ENCODE measurements at places on chromosomes 2 and 18.

DNA sequence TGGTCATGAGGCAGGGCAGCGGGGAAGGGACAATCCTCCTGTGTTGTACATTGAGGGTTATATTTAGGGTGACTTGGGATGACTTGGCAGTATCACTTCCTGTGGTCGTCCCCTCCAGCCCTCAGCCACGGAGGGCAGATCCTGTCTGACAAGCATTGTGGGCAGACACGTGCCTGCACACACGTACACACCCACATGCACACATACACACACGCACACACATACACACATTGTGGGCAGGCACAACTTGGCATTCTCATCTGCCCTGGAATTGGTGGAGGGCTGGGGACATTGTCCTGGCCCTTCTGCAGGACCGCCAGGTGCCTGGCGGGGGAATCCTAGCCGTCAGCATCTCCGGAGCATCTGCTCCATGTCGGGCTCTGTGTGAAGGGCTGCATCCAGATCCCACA is 47.6 kb downstream of the ODC1 start:
- DNase-seq: no peak

- DNase-seq: no peak
Observed at GRCh38 chr2:188515918-188516317, 224.2 kb downstream of the GULP1 start.

DNA sequence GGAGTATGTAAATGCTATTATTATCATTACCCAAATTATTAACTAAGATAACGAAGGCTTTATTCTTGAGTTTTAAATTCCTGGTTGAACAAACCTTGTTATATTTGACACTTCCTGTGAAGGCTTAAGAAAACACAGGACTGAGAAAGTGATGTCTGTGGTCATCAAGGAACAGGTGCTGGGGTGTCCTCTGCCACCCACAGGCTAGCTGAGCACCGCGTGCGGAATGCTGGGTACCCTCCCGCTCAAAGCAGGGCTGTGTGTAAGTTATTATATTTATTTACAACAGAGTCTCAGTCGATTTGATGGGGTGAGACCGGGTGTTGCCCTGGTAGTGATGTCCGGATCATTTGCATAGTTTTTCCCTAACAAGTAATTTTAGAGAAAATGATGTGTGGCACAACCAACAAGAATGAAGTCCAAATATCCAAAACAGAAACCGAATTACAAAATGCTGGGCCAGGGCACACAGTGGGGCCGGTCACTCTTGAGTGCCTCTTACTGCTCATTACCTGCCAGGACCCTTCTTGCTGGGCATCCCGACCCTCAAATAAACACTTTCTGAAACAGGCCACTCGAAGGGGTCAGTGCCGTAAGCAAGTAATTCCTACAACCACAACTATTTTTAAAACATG is 49.2 kb downstream of the TMEM18 start:
- DNase-seq: no peak

GRCh38 chr18:62979176-62979575 is 263.8 kb downstream of the PHLPP1 start:
- DNase-seq: no peak

- DNase-seq: no peak
Observed at GRCh38 chr2:215780907-215781685, 232.3 kb downstream of the MREG start.

GRCh38 chr2:134782792-134783191 is 55.6 kb upstream of the ACMSD start:
- DNase-seq: no peak

DNA sequence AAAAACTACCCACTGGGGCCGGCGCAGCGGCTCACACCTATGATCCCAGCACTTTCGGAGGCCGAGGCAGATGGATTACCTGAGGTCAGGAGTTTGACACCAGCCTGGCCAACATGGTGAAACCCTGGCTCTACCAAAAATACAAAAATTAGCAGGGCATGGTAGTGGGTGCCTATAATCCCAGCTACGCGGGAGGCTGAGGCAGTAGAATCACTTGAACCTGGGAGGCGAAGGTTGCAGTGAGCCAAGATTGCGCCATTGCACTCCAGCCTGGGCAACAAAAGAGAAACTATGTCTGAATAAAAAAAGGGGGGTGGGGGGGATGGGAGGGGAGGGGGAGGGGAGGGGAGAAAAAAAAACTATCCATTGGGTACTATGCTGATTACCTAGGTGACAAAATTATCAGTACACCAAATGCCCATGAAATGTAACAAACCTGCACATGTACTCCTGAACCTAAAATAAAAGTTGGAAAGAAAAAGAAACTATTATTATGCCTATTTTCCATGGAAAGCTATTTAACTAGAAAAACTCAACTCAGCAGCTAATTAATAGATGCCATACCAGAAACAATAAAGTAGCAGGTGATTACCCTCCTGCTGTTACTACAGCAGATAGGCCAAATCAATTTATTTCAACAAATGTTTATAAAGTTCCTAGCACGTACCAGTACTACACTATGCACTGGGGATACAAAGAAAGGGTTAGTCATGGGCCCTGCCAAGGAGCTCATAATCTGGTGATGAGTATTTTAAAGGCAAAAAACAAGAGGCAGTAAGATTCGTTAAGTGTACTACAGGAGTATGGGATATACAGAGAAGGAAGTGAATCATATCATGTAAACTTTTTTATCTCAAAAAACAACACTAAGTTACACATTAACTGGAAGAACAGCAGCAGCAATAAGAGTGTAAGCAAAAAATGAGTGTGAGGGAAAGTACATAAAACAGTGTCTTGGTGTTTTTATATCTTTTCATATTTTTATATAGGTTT is 112.8 kb upstream of the SLC39A10 start:
- DNase-seq: no peak

GRCh38 chr2:122864728-122865127 is 1109.3 kb downstream of the TSN start:
- no peak for DNase-seq

DNA sequence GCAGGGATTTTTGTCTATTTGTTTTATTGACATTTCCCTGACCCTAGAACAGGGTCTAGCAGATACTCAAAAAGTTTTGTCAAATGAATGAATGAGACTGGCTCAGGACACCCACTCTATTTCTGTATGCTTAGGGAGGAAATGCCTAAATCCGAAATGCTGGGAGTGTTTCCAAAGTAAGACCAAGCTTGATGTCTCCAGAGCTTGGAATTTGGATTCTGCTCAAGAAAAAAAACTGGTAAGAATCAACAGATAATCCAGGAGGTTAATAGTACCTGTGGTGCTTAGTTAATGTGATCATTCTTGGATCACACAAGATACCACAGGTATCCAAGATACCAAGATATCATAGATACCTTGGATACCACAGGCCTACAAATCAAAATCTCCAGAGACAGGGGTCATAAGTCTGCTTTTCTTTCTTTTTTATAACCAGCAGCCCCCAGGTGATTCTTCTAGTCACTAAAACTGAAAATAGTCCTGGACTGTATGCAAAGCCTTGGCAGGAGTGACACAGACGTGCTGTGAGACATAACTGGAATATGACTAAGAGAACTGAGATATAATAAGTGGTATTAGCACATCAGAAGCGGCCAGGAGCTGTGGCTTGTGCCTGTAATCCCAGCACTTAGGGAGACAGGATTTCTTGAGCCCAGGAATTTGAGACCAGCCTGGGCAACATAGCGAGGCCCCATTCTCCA is 39.9 kb upstream of the SP3 start:
- no peak for DNase-seq

DNA sequence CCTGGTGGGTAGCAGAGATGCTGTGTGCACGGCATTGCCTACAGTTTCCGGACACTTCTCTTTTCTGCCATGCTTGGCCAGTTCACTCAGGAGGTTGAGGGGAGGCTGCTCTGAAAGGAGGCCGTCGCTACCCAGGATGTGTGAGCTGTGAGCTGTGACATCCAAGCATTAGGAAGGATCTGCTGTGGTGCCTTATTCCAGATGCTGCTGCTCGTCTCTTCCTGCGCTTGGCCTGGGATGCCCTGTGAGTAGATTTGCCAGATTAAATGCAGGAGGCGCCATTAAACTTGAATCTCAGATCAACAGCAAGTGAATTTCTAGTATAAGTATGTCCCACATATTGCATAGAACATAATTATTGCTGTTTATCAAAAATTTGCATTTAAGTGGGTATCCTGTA is 124.2 kb upstream of the SIX3 start:
- no peak for DNase-seq

GRCh38 chr2:141900826-141901225 is 230.0 kb downstream of the LRP1B start:
- DNase-seq: no peak

GRCh38 chr2:236627193-236627592 is 57.6 kb downstream of the ACKR3 start:
- DNase-seq: no peak

DNA sequence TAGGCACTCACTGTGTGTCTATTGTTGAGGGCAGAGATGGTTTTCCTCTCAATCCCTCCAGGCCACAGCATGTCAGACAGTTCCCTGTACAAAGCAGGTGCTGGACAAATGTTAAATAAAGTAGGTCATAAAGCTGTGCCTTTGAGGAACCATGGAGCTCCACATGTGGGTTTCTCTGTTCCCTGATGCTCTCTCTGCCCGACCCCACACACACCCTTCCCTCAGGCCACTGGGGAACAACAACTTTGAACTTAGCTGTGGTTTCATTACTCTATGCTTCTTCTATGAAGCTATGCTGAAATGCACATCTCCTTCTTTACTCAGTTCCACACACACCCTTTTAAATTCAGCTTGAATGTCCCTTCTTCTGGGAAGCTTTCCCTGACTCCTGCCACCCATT is 415.3 kb downstream of the HRH4 start:
- no peak for DNase-seq

- DNase-seq: no peak
Observed at GRCh38 chr18:68098655-68099054, 582.1 kb upstream of the DSEL start.

- no peak for DNase-seq
Observed at GRCh38 chr2:28929581-28929980, 35.1 kb downstream of the WDR43 start.

GRCh38 chr2:126646026-126646425 is 9.9 kb upstream of the GYPC start:
- no peak for DNase-seq

- no peak for DNase-seq
Observed at GRCh38 chr2:44120428-44120827, 48.2 kb upstream of the PPM1B start.

DNA sequence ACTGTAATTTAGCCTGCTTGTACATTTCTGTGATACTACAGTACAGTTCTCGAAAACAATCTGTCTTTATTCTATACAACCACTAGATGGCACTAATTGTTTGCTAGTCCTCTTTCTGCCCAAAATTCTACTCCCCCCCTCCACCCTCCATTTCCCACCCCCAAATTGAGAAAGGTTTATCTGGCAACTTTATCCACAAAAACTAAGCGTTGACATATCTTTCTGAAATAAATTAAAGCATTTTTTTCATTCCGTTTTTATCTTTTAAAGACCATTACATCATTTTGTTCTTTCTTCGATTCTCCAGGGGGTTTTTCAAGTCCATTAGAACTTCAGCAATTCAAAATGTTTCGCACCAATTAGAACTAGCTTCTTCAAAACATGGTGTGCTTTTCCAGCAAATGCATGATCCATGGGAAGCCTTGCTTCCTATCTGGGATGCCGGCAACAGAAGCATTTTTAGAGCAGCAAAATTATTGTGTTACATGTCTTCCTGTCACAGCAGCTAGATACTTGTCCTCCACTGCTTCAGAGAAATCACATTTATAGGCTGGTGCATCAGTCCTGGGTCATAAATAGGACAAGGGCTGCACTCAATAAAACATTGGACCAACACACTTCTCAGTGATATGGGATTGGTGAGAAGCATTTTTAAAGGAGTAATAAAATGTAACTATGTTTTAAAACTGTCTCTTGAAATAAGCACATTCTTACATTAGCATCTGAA is 241.3 kb downstream of the PAX3 start:
- no peak for DNase-seq

- peak; percentile 45 for DNase-seq
Observed at GRCh38 chr18:3450012-3450798, at the start of gene TGIF1. TSS of gene TGIF1 (plus strand) at chr18:3450172. CDS start at chr18:3450490, 318 bp downstream.

- no peak for DNase-seq
Observed at GRCh38 chr2:97702731-97703470, 10.5 kb upstream of the ZAP70 start.

GRCh38 chr2:205540036-205540435 is 142.3 kb upstream of the NRP2 start:
- DNase-seq: no peak

DNA sequence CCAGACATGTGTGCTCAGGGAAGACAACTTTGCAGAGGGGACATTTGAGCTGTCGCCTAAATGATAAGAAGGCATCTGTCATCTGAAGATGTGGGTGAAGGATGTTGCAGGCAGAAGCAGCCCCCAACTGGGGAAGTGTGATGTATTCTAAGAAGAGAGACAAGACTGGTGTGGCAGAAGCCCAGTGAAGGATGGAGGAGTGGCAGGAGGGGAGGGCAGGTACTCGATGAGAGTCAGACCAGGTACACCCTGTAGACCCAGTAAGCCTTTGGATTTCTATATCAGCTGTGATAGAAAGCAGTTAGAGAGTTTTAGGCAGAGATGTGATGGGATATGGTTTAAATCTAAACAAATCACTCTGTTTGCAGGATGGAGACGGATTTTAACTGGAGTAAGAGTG is 19.2 kb downstream of the SLC14A2 start:
- DNase-seq: no peak

DNA sequence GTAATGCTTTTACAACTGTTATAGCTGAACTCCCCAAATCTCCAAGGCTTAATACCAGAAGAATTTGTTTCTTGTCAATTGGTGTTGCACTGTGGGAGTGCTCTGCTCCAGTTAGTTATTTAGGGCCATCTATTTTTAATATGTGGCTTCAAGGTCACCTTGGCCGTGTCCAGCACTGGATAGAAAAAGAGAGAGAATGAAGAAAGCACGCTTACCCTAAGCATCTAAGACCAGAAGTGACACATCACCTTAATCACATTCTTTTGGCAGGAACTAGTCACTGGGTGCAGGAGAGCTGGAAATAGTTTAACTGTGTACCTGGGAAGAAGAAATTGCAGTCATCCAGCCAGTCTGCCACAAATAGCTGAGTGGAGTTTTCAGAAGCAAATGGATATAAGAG is 78.8 kb downstream of the VWC2L start:
- no peak for DNase-seq

- DNase-seq: no peak
Observed at GRCh38 chr2:134865067-134865787, 26.8 kb downstream of the ACMSD start.

- no peak for DNase-seq
Observed at GRCh38 chr2:233435436-233436190, 81.3 kb downstream of the DGKD start.
